AG04450 (cell line): ENCODE measurements at places on chromosomes 1 and 21.

- DNase-seq, result no peak
Measured at GRCh38 chr1:241902391-241903065, 54.5 kb downstream of the EXO1 start.

DNA sequence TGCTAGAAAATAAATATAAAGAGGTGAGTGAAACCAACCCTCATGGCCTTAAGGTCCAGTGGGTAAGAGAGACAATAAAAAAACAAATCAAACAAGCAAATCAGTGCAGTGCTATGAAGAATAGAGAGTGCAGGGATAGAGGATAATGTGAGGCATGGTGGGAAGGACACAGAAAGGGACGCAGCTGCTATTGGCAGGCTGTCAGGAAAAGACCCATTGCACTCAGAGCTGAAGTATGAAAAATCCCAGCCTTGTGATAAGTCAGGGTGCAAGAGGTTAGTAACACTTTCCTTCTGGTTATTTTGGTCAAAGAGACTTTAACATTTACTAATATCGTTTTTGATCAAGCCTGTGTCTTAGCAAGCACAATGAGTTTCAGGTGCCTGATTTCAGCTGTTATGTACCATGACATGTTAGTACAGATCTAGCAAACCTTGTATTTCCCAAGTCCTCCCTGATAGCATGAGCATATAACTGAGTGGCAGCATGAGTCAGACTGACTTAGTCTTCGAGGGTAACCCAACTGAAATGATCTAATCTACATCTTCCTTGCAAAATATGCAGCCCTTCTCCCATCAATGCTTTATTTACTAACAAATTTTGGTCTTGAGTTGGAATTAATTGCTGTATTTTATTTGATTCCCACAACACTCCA, 31.7 kb downstream of the CHML start:
- no peak for DNase-seq

GRCh38 chr1:246280551-246280950, 226.5 kb downstream of the SMYD3 start:
- DNase-seq, result no peak

GRCh38 chr1:237471377-237471776, 419.3 kb downstream of the ZP4 start:
- DNase-seq, result no peak

DNA sequence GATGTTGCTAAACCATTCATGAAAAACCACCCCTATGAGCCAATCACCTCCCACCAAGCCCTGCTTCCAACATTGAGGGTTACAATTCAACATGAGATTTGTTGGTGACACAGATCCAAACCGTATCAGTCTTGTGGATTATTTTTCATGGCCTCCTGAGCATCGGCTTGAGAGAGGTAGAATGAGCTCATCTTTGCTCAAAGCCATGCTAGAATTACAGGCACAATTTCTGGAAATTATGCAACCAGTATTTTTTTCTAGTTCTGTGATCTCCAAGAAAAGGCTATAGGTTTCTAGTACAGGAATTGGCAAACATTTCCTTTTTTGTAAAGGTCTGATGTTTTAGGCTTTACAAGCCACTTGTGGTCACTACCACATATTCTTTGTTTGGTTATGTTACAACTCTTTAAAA, 219.4 kb downstream of the DUSP10 start:
- no peak for DNase-seq

GRCh38 chr1:235952950-235953615, 86.4 kb upstream of the LYST start:
- no peak for DNase-seq

- DNase-seq, result no peak
Measured at GRCh38 chr1:201419746-201420607, 1.6 kb downstream of the TNNI1 start.

- no peak for DNase-seq
Measured at GRCh38 chr1:119653839-119654170, 5.7 kb upstream of the ZNF697 start.
